EH (cell line): ENCODE measurements at places on chromosomes 1 and 21.
A peak's percentile ranks its signal among the peaks of the same experiment; 100 is the strongest.

DNA sequence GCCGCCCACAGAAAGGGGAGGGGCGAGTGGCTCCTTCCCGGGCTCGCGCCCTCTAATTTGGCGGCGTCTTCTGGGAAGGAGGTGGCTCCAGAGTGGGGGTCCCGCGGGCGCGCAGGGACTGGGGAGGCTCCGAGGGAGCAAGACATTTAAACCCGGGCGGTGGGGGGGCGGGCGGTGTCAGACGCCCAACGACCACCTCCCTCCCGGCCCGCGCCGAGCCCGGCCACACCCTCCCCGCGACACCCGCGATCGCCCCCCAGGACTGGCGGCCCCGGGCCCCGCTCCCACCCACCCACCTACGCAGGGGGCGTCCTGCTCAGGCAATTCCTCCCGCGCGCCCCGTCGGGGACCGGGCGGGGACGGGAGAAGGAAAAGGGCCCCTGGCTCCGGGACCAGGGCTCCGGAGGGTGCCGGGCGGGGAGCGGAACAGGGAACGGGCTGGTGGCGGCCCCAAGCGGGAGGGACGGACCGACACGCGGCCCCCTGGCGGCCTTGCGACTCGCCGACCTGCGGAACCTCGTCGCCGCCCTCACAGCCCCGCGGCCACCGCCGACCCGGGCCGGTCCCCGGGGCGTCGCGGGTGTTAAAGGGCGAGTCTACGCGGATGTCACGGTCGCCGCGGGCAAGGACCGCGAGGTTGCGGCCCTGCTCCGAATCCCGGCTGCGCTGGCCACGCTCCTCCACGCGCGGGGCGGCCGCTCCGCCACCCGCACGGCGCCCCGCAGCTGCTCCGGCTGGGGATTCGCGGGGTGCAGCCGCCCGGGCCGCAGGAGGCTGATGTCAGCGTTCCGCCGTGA lies 94.0 kb upstream of the FMN2 start:
- DNase-seq, result peak; percentile 11

GRCh38 chr1:32466761-32467160 lies 1.9 kb downstream of the ZBTB8B start:
- DNase-seq, result no peak

GRCh38 chr1:209132736-209133467 lies 450.6 kb upstream of the CAMK1G start:
- no peak for DNase-seq

GRCh38 chr1:184406479-184406878 lies 19.6 kb downstream of the C1orf21 start:
- DNase-seq, result no peak

DNA sequence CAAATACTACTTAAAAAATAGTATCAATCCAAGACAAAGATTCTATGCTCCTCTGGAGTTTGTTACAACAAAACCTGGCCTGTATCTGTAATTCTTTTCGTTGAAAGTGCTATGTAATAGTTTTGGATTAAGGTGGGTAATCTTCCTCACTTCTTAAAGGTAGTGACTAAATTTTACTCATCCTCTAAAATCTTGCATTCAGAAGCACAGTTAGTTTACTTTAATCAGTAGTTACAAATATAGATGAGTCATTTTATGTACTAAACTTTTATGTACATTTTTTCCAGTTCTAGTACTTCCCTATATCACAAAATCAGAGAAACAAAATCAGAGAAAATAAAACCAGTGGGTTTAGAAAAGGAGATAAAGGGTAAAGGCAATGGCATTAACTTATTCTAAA lies 51.3 kb downstream of the ZNHIT6 start:
- no peak for DNase-seq

DNA sequence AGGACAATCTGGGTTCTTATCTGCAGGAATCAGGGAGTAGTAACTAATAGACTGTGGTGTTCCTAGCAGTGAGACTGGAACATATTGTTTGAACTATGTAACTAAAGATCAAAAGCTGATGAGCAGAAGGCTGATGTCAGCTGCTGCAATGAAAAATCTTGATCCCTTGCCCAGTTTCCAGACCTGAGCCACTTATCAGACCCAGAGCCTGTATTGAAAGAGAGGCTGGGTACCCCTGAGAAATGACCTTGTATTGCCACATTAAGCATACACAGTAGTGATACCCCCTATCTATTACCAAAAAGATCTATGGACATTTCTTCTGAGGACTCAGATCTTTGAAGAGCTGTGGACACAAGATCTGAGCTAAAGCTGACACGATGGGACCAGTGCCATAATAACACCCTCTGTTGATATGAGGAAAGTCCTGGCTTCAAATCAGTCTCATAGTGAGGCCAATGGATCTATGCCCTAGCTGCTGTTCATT lies 178.0 kb upstream of the GALNT2 start:
- DNase-seq, result no peak

DNA sequence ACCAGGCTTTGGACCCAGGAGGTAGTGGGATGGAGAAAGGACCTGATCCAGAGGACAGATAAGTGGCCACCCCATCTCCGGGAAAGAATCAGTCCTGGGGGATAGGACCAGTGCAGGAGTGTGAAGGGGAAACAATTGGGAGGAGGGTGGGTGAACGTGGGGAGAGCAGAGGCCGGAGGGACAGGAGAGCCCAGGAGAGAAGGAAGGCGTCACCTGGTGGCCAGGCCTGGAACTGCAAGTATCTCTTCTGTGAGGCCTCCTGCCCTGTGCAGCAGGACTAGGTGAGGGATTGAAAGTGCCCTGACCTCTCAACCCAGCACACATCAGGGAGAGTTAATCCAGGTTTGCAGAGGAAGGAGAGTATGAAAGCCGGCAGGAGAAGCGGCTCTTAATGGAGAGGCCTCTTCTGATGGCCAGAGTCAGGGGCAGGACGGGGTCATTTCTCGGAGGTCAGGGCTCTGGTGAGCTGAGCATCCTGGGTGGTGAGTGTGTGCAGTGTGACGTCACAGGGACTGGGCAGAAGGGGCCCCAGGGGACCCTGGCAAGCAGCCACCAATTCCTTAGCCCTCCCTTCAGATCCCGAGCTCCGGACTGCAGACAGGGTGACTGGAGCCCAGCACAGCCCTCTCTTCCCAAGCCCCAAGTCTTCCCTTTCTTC lies 9.2 kb upstream of the LAD1 start:
- peak; percentile 77 for DNase-seq

- DNase-seq, result no peak
These were observed 1.6 kb downstream of the ALX3 start for GRCh38 chr1:110068646-110069403.

DNA sequence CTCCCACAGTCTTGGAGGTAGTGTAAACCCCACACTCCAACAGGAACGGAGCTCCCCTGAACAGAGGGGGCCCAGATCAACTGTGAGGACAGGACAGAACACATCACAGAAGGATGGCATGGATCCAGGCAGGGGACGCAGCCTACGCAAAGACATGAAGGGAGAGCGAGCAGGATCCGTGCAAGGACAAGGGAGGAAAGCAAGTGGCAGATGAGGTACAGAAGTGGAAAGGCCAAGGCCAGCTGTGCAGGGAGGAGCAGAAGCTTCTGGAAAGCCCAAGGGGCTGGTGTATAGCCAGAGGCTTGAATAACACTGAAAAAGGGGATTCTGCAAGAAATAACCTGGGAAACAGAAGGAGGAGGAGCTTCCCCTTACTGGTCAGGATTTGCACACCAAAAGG lies 81.2 kb downstream of the SIPA1L2 start:
- DNase-seq, result no peak

DNA sequence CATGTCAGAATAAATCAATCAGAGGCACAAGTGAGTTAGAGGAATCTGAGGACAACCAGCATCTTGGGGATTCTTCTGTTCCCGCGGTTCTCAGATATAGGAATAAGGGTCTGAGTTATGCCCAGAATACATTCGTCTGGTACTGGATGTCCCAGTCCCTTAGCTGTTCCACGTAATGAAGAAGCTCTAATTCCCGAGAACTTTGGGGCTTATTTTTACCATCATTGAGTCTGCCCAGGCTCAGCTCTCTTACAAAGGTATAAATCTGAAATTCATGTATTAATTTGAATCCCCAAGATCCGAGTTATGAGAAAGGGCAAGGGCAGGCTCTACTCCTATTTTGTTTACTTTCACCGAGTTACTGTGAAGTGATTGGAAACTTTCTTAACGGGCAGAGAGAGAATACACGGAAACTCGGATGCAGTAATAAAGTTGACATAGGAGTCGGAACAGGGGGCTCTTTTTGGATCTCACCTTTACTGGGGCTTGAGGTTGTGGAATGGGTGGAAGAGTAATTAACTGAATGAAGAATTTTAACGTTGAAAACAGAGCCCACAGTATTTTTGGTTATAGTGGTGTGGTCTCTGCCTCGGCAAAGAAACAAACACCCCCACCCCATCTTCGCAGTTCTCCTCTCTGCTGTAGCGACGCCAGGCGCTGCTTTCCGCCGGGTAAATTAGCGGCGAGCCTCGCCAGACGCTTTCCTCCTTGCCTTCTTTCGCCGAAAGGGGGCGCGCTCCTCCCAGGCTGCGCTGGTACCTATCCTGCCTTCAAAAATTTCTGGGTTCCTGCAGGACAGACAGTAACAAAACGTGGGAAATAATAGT lies 7.1 kb downstream of the PRRX1 start:
- DNase-seq, result no peak

DNA sequence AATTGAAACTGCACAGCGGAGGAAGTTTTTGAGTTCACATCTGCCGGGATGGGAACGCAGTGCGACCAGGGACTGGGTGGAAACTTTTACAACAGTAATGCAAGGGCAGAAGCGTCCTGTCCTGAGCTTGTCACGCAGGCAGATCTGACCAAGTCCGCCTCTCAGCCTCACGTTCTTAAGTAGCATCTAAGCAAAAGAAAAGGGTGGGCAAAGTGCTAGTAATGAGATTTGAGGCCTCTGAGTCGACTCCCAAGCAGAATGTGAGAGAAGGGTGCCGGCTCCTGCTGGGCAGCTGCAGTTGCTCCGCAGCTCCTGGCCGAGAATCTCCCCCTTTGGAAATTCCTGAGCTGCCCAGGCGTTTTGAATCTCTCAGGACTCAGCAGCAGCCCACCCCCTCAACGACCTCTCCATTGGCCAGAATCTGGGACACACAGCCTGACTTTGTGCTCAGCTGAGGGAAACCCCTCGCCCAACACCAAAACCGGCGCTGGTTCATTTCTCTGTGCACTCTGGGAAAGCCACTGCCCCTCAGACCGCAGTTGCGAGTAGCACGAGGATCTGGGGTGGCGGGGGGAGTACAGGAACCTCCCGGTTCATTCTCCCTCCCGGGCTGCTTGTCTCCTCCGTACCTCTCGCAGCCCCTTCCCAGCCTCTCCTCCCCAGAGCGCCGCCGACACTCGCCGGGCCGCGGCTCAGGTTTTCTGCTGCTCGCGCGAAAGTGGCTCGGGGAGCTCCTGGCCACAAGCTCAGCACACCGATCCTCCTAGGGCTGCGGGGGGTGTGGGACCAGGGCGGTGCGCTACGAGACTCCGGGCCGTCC lies 913 bp upstream of the S1PR1 start:
- peak; percentile 61 for DNase-seq

GRCh38 chr1:209720826-209721225 lies 16.2 kb downstream of the HSD11B1 start:
- DNase-seq, result peak; percentile 56

DNA sequence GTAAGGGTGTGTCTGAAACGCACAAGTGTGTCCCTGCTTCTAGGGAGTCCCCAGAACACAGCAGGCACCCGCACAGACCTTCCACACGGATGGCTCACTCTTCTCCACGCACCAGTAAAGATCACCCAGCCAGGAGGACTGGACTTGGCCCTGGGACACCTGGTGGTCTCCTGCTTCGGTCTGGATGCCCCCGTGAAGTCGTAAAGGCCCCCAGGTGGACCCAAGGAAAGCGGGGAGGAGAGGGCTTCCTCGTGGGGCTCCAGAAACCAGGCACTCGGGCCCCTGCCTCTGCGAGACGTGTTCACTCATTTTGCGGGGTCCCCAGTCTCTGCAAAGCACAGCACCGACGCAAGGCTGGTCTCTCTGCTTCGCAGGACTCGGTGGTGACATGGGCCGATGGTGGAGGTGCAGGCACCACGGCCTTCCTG lies 20.2 kb upstream of the COL6A2 start:
- DNase-seq, result no peak

GRCh38 chr1:206502812-206503211 lies 4.5 kb upstream of the RASSF5 start:
- peak; percentile 35 for DNase-seq

DNA sequence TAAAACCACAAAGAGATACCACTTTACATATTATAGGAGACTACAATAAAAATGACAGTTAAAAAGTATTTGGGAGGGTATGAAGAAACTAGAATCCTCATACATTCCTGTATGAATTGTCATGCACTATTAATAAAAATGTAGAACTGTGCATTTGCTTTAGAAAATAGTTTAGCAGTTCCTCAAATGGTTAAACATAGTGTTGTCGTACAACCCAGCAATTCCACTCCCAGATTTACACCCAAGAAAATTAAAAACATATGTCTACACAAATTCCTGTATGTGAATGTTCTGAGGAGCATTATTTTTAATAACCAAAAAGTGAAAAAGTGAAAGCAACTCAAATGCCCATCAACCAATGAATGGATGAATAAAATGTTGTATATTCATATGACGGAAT lies 23.1 kb upstream of the PDE4B start:
- peak; percentile 89 for DNase-seq

GRCh38 chr1:166910396-166910994 lies 34.4 kb upstream of the TADA1 start:
- peak; percentile 73 for DNase-seq

DNA sequence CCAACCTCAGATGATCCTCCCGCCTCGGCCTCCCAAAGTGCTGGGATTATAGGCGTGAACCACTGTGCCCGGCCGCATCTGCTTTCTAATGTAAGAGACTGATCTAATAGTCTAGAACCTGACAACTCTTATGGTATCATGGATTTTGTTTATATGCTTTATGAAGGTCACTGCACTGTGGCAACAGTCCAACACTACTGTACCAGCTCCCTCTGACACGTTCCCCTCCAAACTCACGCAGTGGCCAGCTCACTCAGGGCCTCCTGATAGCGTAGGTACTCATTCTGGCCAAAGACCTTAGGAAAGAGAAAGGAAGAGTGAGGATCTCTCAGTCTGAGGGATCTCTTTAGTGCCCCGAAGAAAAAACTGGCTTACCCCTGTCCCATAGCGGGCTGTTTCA lies 6.0 kb upstream of the CFAP141 start:
- no peak for DNase-seq

DNA sequence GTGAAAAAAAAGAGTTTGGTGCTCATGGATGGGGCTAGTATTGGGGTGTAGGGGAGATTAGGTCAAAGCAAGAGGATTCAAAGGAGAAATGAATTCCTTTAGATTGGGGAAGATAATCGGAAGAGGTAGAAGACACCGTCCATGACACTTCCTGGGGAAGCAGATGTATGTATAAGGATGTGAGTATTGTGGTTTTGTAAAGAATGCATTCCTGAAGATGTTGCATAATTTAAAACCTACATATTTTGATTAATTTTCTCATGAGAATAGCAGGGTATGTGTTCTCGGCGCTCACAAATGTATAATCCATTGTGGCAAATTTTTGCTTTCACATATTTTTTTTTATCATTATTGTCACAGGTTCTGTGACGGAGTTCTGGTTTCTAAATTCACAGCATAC lies 5.5 kb upstream of the LGALS8 start:
- DNase-seq, result peak; percentile 20

DNA sequence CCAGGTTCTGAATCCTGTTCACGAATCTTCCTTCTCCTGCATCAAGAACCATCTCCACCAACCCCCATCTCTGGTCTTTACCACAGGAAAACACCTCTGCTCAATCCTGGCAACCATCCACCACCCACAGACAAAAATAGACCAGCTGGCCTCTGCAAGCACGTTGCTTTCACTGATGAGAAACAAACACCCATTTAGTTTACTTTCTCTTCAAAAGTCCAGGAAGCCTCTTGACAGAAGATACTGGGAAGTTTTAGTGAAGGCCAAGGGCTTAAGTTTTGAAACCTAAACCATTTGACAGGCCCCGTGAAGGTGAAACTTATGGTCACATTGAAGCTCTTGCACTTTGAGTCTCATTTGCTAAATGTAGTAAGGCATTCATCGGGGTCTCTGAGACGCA lies 122.6 kb upstream of the PPP2R5A start:
- peak; percentile 82 for DNase-seq
